ENCODE measurements at places on chromosomes 1 and 21. TPM values are rescaled to one million over a fixed set of nuclear protein-coding genes. Genes with fewer than 3 reads are reported as not detected.

DYNLT5 gene
- total RNA-seq: 3.4 TPM

AMIGO1 gene
- total RNA-seq: 0.65 TPM

TRIM67 gene
- total RNA-seq: not detected

PLA2G2D gene
- total RNA-seq: not detected

SPRR2G gene
- not detected for total RNA-seq

SPRR1B gene
- total RNA-seq: not detected

CYP4A11 gene
- total RNA-seq: not detected

Measured in vein endothelial cell (primary cell).